Vagina (tissue), 2 donors: ENCODE measurements at places on chromosomes 13 and 19.

DNA sequence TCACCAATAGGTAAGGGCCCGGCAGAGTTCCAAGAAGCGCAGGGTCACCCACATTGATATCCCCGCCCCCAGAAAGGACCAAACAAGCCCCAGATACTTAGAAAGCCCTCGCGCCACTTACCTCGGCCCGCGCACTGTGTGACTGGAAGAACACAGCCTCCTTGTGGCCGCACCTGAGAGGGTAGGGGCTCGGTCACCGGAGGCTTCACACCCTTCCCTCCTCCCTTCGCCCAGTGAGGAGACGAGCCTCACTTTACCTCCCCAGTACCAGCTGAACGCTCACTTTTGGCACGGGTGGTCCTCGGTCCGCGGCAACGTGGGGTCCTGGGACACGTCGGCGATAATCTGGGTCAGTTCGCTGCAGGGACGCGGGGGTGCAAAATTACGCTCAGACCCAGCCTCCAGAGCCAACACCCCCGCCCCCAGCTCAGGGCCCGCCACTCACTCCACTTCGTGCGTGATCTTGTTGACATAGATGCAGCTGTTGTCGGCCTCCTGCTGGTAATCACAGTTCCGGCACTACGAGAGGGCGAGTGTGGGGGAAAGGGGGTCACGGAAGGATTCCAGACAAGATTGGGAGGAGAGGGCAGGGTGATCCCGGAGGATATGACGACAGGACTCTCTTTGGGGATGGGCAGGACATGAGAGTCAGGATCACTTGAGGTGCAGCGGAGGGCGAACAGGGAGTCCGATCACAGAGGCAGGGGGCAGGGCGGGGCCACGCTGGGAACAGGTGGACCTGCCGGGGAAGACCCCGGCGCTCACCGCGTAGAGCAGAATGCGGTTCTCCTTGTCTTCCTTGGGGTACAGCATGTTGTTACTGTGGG, 568 bp downstream of the POLR2I start:
- DNase-seq = peak; percentile 90

DNA sequence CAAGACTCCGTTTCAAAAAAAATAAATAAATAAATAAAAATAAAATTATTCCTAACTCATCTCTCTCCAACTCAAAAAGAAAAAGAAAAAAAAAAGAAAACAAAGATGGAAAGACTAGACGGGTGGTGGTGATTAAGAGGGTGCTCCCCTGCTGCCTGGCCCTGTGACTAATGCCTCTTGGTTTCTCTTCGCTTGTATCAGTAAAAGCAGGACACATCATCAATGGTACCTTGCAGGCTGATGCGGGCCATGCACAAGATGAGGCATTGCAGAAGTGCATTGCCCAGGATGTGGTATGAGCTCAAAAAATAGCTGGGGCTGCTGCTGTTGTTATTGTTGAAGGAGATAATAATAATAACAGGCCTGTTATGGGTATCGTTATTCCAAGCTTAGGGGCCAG, 14.6 kb downstream of the ACER1 start:
- DNase-seq = no peak

GRCh38 chr13:89749888-89750287, 1597.6 kb upstream of the MIR17HG start:
- DNase-seq = no peak

- no peak for DNase-seq
These were observed 23.0 kb upstream of the LAMP1 start for GRCh38 chr13:113273851-113274590.
